ENCODE measurements at places on chromosomes 2 and 18. TPM values are rescaled to one million over a fixed set of nuclear protein-coding genes. Genes with fewer than 3 reads are reported as not detected.

The CHRNG gene
- total RNA-seq: not detected

The TRIM43 gene
- not detected for total RNA-seq

The CDH20 gene
- not detected for total RNA-seq

The UGT1A5 gene
- total RNA-seq: 0.68 TPM

The GRB14 gene
- 0.36 TPM for total RNA-seq

The CAPN14 gene
- total RNA-seq: 191 TPM

The IL1RL2 gene
- total RNA-seq: 8.1 TPM

The CAVIN2 gene
- total RNA-seq: 8.7 TPM

The FAM124B gene
- total RNA-seq: 0.36 TPM

The DES gene
- total RNA-seq: 29.3 TPM

The SATB2 gene
- 1.1 TPM for total RNA-seq

The GALNT14 gene
- total RNA-seq: 26.7 TPM

The SETBP1 gene
- total RNA-seq: 8.5 TPM

The CSRNP3 gene
- total RNA-seq: 1.2 TPM

The RRM2 gene
- total RNA-seq: 66.4 TPM

The TTC32 gene
- total RNA-seq: 7.8 TPM

The SLC8A1 gene
- total RNA-seq: 1.3 TPM

The IL36RN gene
- 64.1 TPM for total RNA-seq

The RBMS1 gene
- total RNA-seq: 28.2 TPM

The C2orf49 gene
- 9.4 TPM for total RNA-seq

The ARHGAP28 gene
- 2.4 TPM for total RNA-seq

The GPR55 gene
- total RNA-seq: 0.20 TPM

The CYP1B1 gene
- 2.0 TPM for total RNA-seq

The SKOR2 gene
- total RNA-seq: not detected

The ELOA2 gene
- not detected for total RNA-seq

The ALKAL2 gene
- 0.44 TPM for total RNA-seq

The KATNAL2 gene
- total RNA-seq: 1.1 TPM

The LYG2 gene
- not detected for total RNA-seq

The LIPG gene
- 8.6 TPM for total RNA-seq

The DSG1 gene
- 33.7 TPM for total RNA-seq

The RETSAT gene
- 77.9 TPM for total RNA-seq

The RFX8 gene
- total RNA-seq: not detected

The MOCOS gene
- total RNA-seq: 16.0 TPM

The SFT2D3 gene
- 3.6 TPM for total RNA-seq

The ABCG8 gene
- total RNA-seq: not detected

The NGEF gene
- 6.1 TPM for total RNA-seq

The SERPINB3 gene
- total RNA-seq: 879 TPM

The DLGAP1 gene
- total RNA-seq: 0.28 TPM

The ASPRV1 gene
- 0.16 TPM for total RNA-seq

The C1QL2 gene
- not detected for total RNA-seq

The PRKAG3 gene
- not detected for total RNA-seq

All from esophagus mucosa (tissue), 1 donor.